ENCODE measurements at places on chromosomes 2 and 18. TPM values are rescaled to one million over a fixed set of nuclear protein-coding genes. Genes with fewer than 3 reads are reported as not detected.

The IL36B gene
- not detected for total RNA-seq

The OBSL1 gene
- total RNA-seq = 83.6 TPM

The UGT1A3 gene
- total RNA-seq = not detected

The CFC1 gene
- not detected for total RNA-seq

The DNAH7 gene
- 0.41 TPM for total RNA-seq

The DNER gene
- 17.7 TPM for total RNA-seq

The TANC1 gene
- total RNA-seq = 62.7 TPM

The HNRNPLL gene
- 75.0 TPM for total RNA-seq

The MALL gene
- total RNA-seq = 5.0 TPM
